ENCODE measurements at places on chromosomes 2 and 18.

DNA sequence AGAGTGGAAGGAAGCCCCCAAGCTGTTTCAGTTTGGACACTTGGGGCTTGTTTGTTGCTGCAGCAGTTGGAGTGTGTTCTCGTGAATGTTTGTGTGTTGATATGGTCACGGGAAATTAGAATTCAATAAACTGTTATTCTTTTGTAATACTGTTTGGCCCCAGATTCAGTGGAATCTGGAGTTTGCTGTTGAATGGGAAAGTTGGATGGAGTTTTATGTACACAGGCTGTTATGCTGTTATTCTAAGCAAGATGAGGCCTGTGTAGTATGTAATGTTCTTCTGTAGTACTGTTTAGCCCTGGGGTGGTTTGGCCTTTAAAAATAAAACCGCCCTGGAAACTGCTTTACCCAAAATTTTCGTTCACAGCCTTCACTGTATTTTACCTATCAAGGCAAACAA lies 810.4 kb upstream of the HS6ST1 start:
- DNase-seq, result no peak

- no peak for DNase-seq
These were observed 38.2 kb upstream of the MCM6 start for GRCh38 chr2:135914485-135914884.

GRCh38 chr2:166653185-166653813 lies 159.2 kb upstream of the SCN7A start:
- DNase-seq, result peak; percentile 82

DNA sequence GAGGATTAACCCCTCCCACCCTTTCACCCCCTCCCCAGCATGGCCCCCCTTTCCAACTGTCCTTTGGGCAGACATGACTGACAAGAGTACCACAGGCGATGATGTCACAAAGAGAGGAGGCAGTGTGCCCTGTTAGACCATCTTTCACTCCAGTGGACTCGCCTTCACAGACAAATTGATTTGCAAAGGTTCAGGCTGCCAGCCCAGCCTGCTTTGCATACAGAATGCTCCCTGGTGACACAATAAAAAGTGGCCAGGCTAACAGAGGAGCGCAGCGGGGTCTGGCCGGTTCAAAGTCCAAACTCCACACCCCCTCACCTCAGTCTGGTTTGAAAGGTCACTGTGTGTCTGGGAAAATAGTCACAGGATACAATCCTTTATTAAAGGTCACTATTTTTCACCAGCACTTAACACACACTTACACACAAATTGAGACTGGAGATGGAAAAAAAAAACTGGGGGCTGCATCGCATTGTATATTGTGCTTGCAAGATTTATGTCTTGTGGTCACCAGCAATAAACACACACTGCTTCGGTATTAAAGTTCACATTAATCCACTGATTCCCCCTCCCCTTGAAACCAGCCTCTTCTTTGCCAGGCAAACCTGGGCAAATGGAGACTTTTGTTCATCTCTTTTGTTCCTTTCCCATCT lies 236.9 kb downstream of the BCL11A start:
- DNase-seq, result no peak

DNA sequence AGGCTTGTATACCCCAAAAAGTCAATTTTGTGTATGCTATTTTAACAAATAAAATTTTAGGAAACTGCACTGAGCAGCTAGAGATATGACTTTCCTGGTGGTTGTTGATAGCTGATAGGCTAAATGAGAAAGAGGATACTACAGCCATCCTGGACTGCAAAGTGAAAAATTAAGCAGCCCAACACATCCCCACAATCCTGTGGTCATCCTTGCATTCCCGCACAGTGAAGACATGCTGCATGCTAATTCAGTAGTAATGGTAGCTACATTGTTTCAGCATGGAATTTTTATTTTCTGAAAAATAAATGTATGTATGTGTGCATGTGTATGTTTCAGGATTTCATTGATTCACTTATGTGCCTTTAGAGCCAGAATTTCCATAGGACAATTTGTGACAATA lies 124.2 kb upstream of the CCDC68 start:
- peak; percentile 52 for DNase-seq

- no peak for DNase-seq
These were observed 379.0 kb upstream of the FANCL start for GRCh38 chr2:58620093-58620492.

DNA sequence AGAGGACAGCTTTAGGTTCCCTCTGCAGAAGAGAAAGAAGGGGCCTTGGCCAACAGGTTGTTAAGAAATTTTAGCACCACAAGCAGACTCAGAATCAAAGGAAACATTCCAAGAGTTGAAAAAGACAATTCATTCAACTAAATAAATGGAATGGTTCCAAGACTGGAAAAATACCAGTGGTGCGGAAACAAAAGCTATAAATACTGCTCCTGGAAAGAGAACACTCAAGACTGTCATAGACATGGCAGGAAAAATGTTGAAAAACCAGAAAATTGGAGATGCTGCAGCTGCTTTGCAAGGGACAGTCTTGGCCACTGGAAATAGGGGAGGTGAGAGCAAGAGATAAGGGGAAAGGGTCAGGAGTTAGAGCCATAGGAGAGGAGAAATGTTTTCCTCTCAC lies 312.7 kb upstream of the CYRIA start:
- peak; percentile 25 for DNase-seq

GRCh38 chr2:95034221-95034620 lies 8.7 kb downstream of the MAL start:
- no peak for DNase-seq

DNA sequence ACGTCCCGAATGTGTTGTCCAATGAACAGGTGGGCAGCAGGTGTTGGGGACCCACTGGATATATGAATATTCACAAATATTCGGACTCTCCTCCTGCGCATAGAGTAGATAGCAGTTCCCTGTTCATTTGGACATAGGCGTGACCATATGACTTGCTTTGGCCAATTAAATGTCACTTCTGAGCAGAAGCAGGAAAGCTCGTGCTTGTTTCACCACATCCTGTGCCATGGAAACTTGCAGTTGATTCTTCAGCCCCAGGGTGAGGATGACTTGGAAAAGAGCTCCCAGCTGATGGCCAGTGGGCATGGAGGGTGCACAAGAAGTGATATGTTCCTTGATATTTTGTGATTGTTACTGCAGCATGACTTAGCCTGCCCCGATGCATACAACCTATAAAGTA lies 52.6 kb downstream of the PTPRM start:
- no peak for DNase-seq

- no peak for DNase-seq
These were observed 54.5 kb downstream of the ACVR1C start for GRCh38 chr2:157574165-157574564.

DNA sequence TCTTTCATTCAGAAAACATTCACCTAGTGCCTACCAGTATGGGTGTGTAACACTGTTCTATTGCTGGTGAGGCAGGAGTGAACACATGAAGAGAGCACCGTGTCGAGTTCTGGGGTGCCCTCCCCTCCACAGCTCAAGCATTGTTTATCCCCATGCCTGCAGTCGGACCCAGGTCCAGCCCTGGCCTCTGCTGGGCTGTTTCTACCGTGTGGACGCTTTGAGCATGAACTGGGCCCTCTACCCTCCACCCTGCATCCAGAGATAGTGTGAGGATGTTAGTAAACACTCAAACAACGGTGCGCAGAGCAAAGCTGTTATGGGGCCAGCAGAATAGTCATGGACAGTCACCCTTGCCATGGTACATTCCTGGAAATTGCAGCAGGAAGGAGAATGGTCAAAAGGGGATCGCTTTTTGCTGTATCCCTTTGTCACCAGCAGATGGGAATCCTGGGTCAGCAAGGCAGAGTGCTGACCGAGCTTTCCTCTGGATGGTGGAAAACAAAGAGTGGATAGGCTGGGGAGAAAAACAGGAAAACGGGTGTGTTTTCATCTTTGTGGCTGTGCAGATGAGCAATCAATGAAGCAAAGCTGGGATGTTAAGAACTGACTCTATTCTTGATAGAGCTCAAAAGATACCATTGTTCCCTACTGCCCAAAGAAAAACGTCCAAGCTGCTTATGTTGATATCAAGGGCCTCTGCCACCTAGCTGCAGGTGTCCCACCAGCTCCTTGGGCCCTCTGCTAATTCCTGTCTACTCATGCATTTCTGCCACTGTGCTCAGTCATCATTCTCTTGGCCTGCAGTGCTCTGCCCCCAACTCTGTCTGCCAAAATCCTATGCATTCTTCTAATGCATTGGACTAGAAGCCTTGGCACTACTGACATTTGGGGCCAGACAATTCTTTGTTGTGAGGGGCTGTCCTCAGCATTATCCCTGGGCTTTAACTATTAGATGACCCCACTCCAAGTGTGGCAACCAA lies 38.7 kb downstream of the REEP1 start:
- no peak for DNase-seq
